ENCODE measurements at places on chromosomes 2 and 18.

GRCh38 chr18:62458868-62459716 is 63.7 kb upstream of the ZCCHC2 start:
- DNase-seq = no peak

GRCh38 chr18:25974630-25975077 is 115.8 kb downstream of the SS18 start:
- no peak for DNase-seq

GRCh38 chr18:41444943-41445342 is 510.1 kb upstream of the PIK3C3 start:
- no peak for DNase-seq

DNA sequence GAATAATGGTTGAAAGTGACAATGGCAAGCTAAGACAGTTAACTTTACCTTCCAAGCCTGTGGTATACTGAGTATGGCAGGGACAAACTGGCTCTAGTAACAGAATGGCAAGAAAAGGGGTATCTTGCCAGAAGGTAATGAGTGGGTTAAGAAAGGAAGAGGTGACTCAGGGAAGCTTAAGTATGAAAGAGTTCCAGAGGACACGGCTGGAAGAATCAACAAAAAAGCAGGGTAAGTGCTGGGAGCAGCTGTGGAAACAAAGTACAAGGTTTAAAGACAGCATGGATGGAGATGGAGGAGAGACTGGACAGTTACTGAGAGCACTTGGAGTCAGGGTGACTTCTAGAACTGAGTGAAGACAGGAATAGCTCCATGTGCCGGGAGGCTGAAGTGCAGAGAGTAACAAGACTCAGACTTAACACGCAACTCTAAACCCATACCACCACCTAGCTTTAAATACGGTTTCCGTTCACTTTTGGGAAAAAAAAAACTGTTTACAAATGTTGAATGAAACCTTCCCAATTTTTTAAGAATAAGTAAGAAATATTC is 69.0 kb downstream of the REV1 start:
- DNase-seq = no peak

DNA sequence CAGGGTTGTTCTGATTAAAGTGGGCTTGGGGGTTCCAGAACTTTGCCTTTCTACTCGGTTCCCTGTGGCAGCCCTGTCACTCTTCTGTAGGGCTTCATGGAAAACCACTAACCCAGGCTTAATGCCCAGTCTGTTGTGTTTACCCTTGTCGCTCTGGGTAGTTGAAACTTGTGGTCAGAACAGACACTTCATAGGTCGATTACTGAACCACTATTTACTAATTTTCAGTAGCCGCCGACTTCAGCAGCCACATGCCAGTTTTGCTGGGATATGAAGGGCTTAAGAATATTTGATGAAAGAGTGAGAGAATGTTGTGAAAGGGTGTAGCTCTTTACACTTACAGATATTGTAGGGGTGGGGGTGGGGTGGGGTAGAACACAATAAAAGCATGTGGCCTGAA is 362.3 kb downstream of the RND3 start:
- no peak for DNase-seq

- no peak for DNase-seq
Observed at GRCh38 chr2:203687165-203687564, 19.3 kb upstream of the CD28 start.
